ENCODE measurements at places on chromosomes 5 and 9. TPM values are rescaled to one million over a fixed set of nuclear protein-coding genes. Genes with fewer than 3 reads are reported as not detected.

GRCh38 chr5:81859624-81860023, 108.7 kb upstream of the SSBP2 start:
- DNase-seq: no peak

SLC31A2 gene
- 8.6 TPM for total RNA-seq

SLC34A3 gene
- not detected for total RNA-seq

GRCh38 chr5:93034621-93035590, 546.1 kb downstream of the NR2F1-AS1 start:
- no peak for DNase-seq

All from kidney epithelial cell (primary cell).